Esophagus mucosa (tissue), 1 donor: ENCODE measurements at places on chromosomes 16 and 17. TPM values are rescaled to one million over a fixed set of nuclear protein-coding genes. Genes with fewer than 3 reads are reported as not detected.

- no peak for ATAC-seq
These were observed 32.5 kb downstream of the IKZF3 start for GRCh38 chr17:39831588-39831987.

- no peak for ATAC-seq
These were observed 92.1 kb downstream of the TTC19 start for GRCh38 chr17:16091773-16092172.

- no peak for ATAC-seq
These were observed 28.0 kb upstream of the DUSP14 start for GRCh38 chr17:37461668-37462067.

The ITGAL gene
- total RNA-seq: 2.0 TPM

DNA sequence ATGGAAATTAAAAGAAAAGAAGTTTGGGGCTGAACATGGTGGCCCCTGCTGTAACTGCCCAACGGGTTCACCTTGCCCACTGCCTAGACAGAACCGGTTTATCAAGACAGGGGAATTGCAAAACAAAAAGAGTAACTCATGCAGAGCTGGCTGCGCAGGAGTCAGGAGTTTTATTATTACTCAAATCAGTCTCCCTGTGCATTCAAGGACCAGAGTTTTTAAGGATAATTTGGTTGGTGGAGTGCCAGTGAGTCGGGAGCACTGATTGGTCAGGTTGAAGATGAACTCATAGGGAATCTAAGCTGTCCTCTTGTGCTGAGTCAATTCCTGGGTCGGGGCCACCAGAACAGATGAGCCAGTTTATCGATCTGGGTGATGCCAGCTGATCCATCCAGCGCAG is 4.4 kb upstream of the SCPEP1 start:
- peak; percentile 70 for ATAC-seq

GRCh38 chr17:78784352-78784751 is 2.3 kb upstream of the CYTH1 start:
- ATAC-seq: no peak

DNA sequence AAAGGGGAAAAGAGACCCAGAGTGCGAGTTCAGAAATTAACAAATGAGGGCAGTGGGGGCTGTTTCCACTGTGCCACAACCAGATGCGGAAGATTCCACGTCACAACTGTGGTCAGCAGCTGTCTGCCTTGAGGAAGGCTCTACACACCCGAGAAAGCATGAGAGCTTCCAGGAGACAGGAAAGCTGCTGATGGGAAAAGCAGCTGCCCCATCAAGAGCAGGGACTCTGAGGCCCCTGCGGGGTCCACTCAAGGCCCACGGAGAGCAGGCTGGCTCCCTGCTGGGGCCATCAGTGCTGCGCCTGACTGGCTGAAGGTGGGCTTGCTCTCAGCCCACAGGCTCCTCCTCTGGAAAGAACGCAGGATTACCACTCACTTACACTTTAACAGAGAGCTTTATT is 14.8 kb upstream of the TRAP1 start:
- ATAC-seq: no peak

GRCh38 chr16:46763147-46763546 is 15.0 kb upstream of the MYLK3 start:
- no peak for ATAC-seq

The KRTAP4-9 gene
- not detected for total RNA-seq

GRCh38 chr16:87696726-87697125 is 69.1 kb downstream of the KLHDC4 start:
- ATAC-seq: no peak

The ST6GALNAC1 gene
- total RNA-seq: 16.9 TPM

- ATAC-seq: no peak
These were observed 8.9 kb downstream of the GP2 start for GRCh38 chr16:20318437-20318836.

DNA sequence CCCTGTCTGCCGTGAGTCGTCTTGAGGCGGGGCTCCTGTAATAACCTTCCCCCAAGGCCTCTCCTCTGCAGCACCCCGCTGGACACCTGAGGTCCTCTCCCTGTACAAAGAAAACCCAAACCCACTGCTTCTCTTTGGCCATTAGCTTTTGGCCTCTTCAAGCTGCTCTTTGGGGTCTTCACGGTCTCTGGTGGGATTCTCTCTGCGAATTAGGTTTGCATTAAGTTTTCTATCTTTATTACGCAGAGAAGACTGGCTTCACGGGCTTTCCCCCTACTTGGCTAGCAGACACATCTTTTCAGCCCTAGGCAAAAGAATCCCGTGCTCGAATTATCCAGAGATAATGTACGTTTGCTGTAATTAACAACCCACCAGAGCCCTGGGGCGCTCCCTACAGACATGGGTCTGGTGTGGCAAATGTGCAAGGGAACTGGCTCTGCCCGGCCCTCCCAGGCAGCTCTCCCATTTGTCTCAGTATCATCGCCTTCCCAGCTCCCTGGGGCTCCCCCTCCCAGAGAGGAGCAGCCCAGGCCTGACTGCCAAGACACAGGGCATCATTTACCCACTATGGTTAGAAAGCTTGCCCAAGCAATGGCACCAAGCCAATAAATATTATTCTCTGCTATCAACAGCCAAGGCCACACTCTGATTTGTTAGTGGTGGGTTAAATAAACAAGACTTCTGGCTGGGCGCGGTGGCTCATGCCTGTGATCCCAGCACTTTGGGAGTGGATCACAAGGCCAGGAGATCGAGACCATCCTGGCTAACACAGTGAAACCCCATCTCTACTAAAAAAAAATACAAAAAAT is 24.7 kb upstream of the KLHDC4 start:
- peak; percentile 71 for ATAC-seq

- ATAC-seq: peak; percentile 75
These were observed 20.9 kb upstream of the KRT19 start for GRCh38 chr17:41548844-41549595.

- ATAC-seq: no peak
These were observed 201.4 kb upstream of the CHMP6 start for GRCh38 chr17:80790021-80790765.

The SKAP1 gene
- 0.68 TPM for total RNA-seq

DNA sequence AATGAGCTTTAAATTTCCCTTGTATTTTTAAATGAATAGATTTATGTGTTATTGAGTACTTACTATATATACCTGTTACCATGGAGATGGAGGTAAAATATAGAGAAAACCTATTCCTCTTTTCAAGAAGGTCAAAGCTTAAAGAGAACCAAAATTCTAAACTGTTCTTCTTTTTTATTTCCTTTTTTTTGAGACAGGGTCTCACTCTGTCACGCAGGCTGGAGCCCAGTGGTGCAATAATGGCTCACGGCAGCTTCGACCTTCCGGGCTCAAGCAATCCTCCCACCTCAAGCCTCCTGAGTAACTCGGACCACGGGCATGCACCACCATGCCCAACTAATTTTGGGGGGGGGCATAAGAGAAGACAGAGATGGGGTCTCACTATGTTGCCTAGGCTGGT is 25.0 kb upstream of the TMEM97 start:
- no peak for ATAC-seq

The KIFC3 gene
- total RNA-seq: 20.6 TPM

GRCh38 chr16:88740727-88741055 is 34.4 kb downstream of the CTU2 start:
- ATAC-seq: no peak

DNA sequence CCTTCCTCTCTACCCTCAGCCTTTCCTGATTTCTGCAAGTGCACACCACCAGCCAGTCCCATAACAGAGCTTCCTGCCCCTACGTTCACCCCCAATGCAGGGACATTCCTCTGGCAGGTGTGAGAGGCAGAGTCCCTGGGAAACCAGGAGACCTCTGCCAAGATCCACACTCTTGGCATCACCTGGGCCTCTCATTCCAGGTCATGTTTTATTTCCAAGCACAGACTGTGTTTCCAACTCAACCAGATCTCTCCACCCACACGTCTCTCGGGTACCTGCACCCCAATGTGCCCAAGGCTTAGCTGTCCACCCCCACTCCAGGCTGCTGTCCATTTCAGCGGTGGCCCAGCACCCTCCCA is 21.0 kb upstream of the PHB1 start:
- ATAC-seq: no peak

The HCRT gene
- not detected for total RNA-seq

GRCh38 chr17:41417576-41418015 is 6.8 kb downstream of the KRT37 start:
- peak; percentile 66 for ATAC-seq
